ENCODE measurements at places on chromosomes 4 and X.
A peak's percentile ranks its signal among the peaks of the same experiment; 100 is the strongest.

DNA sequence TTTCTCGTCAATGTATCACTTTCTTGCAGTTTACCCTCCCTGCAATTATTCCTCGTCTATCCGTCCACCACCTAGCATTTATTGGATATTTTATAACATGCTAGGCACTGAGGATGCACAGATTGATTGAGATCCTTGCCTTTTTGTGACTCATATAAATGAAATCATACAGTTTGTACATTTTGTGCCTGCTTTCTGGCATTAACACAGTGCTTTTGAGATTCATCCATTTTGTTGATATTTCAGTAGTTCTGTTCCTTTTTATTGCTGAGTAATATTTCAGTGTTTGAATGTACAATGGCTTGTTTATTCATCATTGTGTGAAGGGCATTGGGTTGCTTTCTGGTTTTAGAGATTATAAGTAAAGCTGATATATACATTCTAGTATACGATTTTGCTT lies 841 bp downstream of the TBC1D19 start:
- DNase-seq: no peak

DNA sequence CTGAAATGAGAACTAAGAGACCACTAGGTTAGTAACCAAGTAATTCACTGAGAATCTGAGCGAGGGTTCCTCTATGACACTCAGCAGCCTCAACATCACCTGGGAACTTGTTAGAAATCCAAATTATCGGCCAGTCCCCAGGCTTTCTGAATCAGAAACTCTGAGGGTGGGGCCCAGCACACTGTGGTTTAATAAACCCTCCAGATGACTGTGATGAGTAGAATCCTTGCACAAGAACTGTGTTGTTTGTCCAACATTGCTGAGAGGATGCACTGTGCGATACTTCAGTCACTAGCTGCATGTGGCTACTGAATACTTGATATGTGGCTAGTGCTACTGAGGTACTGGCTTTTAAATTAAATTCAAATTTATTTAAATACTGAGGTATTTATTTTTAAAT lies 243.9 kb downstream of the MAML3 start:
- no peak for DNase-seq

DNA sequence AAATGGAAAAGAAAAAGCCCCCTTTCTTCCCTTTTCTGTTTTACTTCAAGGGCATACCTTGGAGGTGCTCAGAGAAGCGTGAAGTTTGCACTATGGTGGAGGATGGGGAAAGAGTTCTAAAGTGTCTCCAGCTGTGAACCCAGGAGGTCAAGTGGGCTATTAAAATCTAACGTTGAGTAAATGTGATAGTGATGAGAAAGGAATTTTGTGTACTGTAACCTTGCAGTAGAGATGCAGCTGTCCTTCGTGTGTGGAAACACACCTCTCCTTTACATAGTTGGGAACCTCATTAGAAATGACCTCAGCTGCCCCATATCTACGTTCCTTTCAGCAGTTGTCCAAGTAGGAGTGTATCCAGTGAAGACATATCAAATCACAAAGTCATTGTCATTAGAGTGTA lies 26.5 kb downstream of the ADH5 start:
- DNase-seq: no peak

DNA sequence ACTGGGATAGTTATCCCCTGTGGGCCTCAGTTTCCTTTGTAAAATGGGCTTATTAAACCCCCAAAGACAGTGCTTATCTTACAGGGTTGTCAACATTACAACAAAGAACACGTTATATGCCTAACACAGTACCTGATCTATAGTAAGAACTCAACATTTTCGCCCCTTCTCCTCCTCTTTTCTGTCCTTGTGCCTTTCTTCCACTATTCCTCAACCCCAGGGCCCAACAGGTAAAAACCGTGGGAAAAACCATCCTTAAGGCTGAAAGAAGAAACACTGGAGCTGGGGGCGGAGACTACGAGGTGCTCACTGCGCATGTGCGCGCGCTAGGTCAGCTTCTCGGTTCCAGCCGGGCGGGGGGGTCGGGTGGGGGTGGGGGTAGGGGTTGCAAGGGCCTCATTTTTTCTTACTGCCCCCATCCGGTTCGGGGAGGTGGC lies 426 bp upstream of the XIAP start:
- no peak for DNase-seq

DNA sequence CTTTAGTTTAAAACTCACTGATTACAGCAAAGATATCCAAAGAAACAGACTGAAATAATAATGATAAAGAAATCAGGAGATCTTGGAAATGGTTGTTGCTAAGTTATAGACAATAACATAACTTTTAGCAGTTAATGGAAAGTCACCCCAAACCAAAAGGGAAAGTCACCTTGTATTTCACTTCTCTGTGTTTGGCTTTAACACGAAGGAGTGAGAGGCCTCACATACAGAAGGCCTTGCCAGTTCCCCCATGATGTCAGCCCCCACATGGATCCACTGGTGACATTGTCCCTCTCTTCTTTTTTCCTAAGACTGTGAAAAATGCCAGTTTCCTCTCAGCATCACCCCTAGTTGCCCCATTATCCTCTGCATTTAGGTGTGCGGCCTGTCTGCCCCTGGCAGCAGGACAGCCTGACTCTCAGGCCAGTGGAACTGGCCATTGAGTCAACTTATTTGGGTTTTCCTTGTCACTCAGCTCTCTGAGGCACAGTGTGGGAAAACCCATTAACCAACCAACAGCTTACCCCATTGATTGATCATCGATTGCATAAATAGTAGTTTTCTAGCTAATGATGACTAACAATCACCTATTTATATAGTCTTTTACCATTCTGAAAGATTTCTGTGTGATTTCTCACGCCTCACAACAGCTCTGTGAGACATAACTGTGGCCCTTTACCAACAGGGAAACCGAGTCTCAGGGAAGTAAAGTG lies 308.1 kb downstream of the PTTG2 start:
- DNase-seq: no peak

DNA sequence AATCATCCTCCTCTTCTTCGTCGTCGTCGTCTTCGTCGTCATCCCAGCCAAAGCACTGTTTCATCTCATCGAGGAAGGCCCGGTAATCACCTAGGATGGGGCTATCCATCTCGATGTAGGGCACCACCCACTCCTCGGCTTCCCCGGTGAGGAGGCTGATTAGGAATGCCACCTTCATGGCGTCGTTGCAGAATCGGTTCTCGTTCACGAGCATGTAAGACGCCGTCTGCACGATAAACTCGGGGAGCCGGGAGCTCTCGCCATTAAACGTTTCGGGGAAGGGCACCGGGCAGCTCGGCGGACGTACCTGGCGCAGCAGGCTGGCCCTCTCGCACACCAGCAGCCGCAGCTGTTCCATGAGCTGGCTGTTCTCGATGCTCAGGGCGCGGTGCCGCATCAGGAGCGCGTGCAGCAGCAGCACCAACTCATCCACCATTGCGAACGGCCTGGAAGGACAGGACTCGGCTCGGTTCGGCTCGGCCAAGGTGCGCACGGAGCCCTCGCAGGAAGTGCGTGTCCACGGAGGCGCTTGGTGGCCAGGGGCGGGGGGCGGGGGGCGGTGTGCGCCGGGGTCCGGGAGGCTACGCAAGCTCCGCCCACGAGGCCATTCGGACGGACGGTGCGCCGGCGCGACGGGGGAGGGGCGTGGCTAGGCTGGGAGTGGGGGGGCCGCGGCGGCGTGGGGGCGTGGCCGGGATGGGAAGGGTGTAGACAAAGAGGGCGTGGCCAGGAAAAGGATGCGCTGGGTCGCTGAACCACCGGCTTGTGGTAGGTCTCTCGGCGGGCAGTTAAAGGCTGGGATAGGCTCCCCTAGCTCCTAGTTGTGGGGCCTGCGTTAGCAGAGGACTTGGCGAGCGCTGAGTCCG lies at the start of gene LDOC1:
Gene LDOC1, minus strand, starts transcription at position 544 of the 866 bp plus-strand sequence. Its CDS starts 108 bp downstream, at position 436.
- DNase-seq: peak; percentile 87

DNA sequence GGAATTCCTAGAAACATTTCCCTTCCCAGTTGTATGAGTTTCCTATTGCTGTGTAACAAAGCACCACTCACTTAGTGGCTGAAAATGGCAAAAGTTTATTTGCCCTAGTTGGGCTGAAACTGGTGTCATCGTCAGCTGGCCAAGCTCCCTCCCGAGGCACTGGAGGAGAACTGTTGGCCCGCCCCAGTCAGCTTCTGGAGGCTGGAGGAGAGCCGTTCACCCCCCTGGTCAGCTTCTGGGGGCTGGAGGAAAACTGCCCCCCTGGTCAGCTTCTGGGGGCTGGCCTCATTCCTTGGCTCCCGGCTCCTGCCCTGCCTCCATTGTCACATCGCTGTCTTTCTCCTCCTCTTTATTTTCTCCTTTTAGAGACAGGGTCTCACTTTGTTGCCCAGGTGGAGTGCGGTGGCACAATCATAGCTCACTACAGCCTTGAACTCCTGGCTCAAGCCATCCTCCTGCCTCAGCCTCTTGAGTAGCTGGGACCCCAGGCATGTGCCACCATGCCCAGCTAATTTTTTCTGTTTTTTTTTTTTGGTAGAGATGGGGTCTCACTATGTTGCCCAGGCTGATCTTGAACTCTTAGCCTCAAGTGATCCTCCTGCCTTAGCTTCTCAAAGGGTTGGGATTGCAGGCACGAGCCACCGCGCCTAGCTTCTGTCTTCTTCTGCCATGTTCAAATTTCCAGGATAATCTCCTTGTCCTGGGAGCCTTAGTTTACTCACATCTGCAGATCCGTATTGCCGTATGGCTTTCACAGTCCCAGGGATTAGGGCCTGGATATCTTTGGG lies 3.2 kb downstream of the RGS12 start:
- DNase-seq: no peak

DNA sequence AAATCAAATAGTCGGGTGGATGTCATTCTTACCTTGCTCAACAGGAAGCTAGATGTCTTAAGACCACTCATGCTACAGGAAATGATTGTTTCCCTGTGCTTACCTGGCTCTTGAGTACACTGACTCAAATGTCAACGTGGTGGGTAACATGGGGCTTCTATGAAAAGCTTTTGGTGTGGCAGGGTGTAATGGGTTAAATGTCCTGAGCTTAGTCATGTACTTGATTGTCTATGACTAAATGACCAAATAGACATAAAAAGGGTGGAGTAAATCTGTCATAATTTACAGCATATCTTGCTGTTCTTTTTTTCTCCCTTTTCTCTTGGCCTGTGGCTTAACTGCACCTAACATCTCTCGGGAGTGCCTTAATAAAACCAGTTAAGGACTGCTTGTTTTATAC lies 44.9 kb downstream of the CCNG2 start:
- no peak for DNase-seq

- DNase-seq: no peak
Observed at GRCh38 chrX:74147439-74147838, 156.5 kb upstream of the ZCCHC13 start.

GRCh38 chrX:107849747-107850421 lies 24.2 kb downstream of the MID2 start:
- DNase-seq: peak; percentile 23

- peak; percentile 94 for DNase-seq
Observed at GRCh38 chr4:186191200-186192065, at the start of gene CYP4V2. Gene CYP4V2, plus strand, starts transcription at chr4:186191567. Its CDS starts 257 bp downstream, at chr4:186191824.

DNA sequence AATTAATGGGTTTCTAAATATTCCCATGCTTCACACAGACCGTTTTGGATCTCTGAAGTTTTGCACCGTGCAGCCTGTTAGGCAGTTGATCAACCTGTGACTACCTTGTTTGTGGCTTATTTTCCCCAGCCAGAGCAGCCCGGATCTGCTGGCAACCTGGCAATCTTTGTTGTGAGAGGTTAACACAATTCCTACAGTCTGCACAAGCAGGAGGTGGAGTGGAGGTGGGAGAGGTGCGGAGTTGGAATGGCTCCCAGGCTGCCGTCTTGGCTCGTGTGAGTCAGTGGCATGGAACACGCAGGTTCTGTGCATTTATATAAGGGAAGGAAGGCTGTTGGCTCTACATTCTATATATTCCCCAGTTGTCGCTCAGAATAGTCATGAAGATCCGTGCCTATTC lies 70.9 kb upstream of the STOX2 start:
- no peak for DNase-seq

DNA sequence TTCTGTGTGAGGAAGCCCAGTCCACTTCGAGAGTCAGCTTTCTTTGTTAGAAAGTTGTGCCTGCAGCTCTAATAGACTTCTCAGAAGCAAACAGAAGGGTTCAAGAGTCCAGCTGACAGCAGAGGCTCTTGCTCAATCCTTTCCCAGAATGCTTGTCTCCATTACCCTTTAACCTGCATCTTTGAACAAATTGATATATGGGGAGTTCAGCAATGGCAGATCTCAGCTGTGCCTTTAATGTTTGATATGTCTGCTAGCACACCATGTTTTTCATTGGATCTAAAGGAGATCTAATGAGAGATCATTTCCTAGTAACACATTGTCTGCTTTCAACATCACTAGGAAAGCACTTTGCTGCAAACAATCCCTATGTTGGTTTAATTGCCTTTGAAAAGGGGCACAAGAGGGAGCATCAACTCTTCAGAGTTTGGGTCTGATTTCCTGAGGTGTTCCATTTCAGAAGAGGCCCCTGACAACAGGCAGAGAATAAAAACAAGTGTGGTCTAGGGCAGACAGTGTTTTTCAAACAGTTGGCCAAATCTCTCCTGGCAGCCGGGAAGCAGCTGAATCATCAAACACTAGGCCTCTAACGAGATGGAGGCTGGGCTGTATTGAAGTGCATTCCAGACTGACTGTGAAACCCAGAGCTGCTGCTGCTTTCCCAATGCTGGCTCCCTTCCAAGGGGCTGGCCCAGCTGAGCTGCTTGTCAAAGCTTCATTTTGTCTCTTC lies 55.5 kb downstream of the LUZP4 start:
- peak; percentile 53 for DNase-seq

DNA sequence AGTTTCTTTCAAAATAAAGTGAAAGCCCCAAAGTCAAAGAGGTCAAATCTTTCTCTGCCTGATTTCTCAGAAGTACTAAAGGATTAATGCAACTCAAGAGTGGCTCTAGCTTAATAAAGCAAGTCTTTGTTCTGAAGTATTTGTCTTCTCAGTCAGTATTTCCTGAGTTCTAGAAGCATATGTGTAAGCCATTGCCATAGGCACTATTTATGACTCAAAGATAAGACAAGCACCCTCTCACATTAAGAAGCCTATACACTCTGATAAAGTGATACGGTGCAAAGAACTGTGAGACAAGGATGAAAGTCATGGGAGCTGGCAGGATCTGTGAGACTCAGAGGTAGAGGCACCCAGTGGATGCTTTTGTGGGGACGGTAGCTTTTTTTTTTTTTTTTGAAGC lies 60.9 kb downstream of the AASDH start:
- no peak for DNase-seq

DNA sequence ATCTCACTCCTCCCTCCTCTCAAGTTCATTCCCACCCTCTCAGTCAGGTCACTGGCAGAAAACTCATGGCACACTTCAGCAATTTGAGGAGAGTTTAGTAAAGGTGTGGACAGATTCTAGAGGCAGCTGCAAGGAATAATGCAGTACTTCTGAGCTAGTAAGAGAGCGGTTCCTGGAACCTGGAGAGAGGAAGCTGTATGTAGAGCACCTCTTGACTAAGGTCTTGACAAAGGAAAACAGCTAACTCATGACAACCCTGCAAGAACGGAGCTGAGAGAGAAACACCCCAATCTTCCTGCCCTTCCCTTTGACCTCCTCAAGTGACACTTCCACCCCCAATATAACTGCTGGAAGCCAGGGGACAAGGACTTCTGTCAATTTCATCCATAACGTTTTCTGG lies 9.6 kb upstream of the KLHL8 start:
- DNase-seq: no peak

DNA sequence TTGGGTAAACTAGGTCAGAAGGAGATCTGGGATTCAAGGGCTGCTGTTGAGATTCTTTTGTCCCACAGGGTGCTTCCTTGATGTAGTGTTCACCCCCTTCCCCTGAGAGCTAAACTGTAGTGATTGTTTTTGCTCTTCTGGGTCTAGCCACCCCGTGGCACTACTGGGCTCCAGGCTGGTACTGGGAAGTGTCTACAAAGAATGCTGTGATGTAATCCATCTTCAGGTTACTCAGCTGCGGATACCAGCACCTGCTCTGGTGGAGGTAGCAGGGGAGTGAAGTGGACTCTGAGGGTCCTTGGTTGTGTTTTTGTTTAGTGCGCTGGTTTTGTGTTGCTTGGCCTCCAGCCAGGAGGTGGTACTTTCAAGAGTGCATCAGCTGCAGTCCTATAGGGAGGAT lies 365.5 kb downstream of the ZNF674 start:
- no peak for DNase-seq
